ENCODE measurements at places on chromosomes 6 and 20.

DNA sequence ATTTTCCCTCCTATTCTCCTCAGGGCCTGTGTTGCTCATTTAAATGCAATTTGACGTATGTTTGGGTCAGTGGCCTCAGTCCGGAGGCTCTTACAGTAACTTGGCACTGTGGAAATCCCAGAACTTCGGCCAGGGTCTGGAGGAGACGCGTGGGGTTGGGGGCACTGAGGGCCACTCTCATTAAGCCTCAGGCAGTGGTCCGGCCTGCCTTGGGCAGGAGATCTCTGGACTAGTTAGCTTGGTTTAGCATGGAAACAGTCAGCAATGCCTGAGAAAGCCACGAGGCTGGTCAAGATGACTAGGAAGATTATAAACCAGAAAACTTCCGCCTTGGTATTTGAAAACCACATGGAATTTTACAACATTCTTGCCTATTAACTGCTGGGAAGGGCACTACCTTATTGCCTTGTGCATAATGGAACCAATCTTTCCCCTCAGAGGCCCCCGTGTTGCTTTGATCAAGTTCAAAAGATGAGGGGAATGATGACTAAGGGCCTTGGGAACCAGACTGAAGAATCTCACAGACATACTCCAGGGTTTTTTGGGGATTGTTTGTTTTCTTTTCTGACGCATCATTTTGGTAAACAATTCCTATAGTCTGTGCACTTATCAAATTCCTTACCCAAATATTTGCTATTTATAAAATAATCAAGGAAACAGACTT, 206.0 kb upstream of the PREP start:
- no peak for DNase-seq

- no peak for DNase-seq
Observed at GRCh38 chr6:146546443-146547043, 2.9 kb downstream of the RAB32 start.

DNA sequence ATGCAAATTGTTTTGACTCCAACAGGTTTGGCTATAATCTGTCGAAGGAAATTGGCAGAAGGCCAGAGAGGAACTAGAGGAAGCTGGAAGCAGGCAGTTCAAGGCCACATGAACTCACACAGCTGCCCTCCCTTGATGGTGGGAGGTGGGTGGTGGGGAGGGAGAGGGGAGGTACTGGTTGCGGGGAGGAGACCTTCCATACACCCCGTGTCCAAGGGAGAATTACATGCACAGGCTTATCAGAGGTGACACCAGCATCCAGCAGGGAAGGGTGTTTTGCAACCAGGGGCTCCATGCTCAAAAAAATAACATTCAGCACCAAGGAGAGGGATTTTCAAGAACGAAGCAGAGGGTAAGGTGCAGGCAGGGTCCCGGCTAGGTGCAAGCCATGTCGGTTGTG, 9.1 kb downstream of the PRND start:
- DNase-seq = no peak

- DNase-seq = no peak
Observed at GRCh38 chr20:47448429-47448828, 53.3 kb upstream of the NCOA3 start.

DNA sequence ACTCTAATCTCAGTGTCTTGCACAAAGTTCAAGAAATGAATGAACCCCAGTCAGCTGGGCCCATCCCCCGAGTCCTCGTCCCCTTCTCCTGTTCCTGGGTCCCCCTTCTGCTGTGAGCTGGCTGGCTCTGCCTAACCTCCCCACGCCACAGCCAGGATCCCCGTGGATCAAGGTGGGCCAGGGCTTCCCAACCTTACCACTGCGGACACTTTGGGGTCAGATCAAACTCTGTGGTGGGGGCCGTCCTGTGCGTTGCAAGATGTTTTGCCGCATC, 116.2 kb downstream of the SULF2 start:
- no peak for DNase-seq

- DNase-seq = no peak
Observed at GRCh38 chr6:38018755-38019165, 199.2 kb downstream of the ZFAND3 start.

- DNase-seq = no peak
Observed at GRCh38 chr6:130473886-130474285, 108.1 kb downstream of the TMEM200A start.

GRCh38 chr6:94478133-94479005, 1059.0 kb upstream of the EPHA7 start:
- DNase-seq = no peak

DNA sequence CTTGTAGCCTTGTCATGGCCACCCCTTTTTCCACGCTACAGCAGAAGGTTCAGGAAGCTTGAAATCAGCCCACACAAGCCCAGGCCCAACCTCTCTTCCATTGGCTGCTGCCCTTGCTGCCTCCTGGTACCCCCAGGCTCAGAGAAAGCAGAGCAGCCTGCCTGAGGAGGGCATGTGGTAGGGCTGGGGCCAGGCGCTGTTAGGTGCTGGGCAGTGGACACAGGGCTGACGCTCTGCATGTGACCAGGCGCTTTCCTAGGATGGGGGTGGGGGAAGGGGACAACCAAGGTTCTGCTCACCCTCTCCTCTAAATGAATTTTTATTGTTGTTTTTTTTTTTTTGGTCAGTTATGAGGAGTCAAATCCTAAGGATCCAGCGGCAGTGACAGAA, 36.3 kb upstream of the ID1 start:
- DNase-seq = no peak

- DNase-seq = no peak
Observed at GRCh38 chr6:36515844-36516243, 31.4 kb downstream of the STK38 start.

DNA sequence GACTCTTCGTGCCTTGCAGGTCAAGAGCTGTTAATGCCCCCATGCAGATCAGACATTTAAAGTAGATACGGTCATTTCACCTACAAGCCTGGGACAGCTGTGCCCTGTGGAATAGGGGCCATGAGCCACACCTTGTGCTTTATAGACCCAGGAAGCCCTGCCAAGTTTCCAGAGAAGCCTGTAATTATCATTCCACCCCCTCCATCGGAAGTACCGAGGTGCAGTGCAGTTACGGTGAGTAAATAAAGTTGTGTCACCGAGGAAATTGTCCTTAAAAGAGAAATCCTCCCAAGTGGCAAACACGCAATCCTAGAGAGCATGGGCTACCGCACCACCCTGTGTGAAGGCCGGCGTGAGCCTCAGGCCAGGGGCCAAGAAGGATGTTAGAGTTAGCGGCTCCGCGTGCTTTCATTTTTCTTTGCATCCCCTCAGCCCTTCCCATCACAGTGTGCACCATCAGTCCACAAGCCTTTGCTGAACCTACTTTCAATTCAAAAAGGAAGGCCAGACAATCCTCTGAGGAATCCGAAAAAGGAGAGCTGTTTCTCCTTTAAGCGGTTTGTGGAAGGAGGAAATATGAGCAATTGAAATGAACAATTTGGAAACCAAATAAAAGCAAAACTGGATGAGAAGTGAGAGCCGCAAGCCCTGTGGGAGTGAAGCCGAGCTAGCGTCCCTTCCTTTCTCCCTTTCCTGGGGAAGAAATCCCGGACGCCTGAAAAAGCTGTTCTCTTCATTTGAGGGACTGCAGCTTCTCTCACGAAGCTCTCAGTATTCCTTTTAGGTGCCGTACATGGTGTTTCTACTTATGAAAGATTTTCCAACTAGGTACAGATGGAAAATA, 183.3 kb upstream of the PDE10A start:
- no peak for DNase-seq

DNA sequence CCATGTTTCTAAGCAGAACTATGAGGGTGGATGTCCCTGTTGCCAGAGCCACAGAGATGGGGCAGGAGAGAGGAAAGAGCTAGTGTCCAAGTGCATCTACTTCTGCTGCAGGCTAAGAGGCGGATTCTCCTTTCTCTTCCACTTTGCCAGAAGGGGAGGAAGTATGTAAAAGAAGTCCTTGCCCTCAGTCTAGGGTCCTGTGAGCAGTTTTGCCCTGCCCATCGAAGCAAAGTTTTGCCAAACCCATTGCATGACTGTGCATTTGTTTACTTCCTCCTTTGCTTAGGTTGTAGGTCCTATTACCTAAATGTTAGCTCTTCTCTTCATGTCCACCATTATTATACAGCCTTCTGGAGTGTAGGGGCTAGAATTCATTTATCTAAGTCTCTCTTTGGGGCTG, 106.2 kb upstream of the ARMC2 start:
- DNase-seq = no peak

GRCh38 chr6:49693512-49693911, 19.8 kb downstream of the CRISP2 start:
- DNase-seq = no peak

DNA sequence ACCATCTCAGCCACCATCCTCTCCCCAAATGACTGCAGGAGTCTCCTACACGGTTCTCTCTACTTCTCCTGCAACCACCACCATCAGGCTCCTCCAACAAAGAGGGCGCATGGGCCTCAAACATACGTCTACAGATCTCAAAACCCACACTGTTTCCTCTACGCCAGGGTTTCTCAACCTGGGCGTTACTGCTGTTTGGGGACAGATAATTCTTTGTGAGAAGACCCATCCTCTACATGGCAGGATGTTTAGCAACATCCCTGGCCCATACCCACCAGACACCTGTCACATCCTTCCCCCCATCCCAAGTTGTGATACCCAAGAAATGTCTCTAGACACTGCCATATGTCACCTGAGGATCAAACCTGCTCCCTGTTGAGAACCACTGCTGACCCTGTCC, 45.0 kb downstream of the ELMO2 start:
- no peak for DNase-seq
